ENCODE measurements at places on chromosomes 5 and 9. TPM values are rescaled to one million over a fixed set of nuclear protein-coding genes. Genes with fewer than 3 reads are reported as not detected.

CSF2 gene
- not detected for total RNA-seq

ARSI gene
- total RNA-seq = 4.3 TPM

DNA sequence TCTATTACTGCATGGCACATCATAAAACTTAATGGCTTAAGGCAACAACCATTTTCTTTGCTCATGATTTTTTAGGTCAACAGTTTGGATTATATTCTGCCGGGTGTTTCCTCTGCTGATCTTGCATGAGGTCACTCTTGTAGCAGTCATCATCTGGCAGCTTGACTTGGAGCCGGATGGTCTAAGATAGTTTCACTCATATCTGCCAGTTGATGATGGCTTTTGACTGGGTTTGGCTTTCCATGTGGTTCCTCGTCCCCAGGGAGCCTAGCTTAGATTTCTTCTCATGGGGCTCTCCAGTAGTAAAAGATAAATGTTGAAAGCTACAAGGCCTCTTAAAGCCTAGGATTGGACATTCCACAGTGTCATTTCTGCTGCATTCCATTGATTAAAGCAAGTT, 27.4 kb downstream of the LNPEP start:
- peak; percentile 46 for DNase-seq

- DNase-seq = no peak
Observed at GRCh38 chr5:139668924-139669661, 20.9 kb downstream of the CXXC5 start.

- no peak for DNase-seq
Observed at GRCh38 chr5:107372723-107373450, 297.9 kb downstream of the EFNA5 start.

DNA sequence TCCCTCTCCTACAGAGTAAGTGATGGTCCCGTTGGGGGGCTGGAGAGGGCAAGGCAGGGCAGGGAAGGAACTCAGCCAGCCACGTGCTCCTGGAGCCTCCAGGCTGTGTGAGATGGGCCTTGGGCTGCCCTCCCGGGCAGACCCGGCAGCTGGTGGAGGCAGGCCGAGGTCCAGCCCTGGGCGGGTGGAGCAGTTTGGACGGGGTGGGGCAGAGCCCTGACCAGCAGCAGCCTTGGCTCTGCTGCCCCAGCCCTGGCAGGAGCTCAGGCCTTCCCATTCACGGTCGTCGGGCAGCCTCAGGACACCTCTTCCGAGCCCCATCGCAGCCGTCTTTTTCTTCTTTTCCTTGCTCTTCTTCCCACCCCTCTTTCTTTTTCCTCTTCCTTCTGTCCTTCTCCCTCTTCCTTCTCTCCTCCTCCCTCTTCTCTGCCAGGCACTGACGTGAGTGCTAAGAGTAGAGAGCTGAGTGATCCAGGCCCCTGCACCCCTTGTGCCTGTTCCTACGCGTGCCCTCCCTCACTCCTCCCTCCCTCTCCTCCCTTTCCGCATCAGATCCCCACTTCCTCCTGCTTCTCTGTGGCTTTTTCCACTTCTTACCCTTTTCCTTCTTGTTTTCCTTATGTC, 42.8 kb downstream of the AMBP start:
- DNase-seq = no peak

Measured in uterus (tissue), 4 donors.